Activated naive CD8-positive, alpha-beta T cell treated with anti-CD3 and anti-CD28 coated beads, Interleukin-2, amount 10 ng/mL, durations not matched to agents 7 days and 5 days (primary cell): ENCODE measurements at places on chromosomes 6 and 20. TPM values are rescaled to one million over a fixed set of nuclear protein-coding genes. Genes with fewer than 3 reads are reported as not detected.

The HLA-DRA gene
- 26.1 TPM for total RNA-seq

DNA sequence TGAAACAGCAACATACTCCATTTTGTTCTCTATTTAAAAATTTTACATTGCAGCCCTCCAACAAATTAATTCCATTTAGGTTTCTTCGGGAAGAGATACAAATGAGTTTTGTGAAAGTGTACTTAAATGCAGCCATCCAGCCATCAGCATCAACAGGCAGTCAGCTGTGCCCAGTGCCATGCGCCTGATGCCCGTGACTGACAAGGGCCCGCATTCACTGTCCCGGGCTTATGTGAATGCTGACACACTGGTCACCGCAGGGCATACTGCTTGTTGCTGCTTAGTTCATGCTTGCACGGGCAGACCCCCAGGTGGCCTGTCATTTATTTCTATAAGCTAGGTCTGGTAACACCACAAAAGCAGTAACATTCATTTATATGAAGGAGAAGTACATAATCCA lies 224.9 kb upstream of the QKI start:
- DNase-seq: no peak

DNA sequence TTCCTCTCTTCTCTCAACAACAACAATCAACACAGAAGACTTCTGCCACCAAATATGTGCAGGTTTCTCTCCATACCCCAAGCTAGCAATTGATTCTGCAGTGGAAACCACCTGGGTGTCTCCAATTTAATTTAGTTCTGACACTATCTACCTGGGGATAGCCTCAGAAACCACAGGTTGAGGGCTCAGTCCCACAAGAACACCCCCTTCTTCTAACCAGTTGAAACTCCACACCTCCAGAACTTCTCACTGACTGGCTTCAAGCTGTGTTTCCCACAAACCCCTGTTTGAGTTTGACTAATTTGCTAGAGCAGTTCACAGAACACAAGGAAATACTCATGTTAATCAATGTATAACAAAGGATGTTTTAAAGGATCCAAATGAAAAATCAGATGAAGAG lies 52.5 kb upstream of the SPTLC3 start:
- no peak for DNase-seq

The AKAP7 gene
- total RNA-seq: 12.6 TPM

DNA sequence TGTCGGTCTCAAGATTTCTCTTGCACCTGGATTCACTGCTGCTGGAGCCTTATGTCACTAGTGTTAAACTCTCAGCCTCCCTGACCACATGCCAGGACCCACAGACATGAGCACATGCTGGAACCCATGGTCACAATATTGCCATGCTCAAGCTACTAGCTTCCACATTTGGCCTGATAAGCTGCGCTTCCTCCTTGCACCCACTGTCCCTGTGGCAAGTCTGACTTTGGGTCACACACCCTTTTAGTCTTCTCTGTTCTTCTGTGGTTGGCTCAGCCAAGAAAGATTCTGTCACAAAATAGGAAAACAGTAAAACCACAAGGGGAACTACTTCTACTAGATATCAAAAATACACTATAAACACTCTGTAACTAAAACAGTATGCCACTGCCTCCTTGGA lies 68.9 kb upstream of the HDAC2 start:
- DNase-seq: no peak

- no peak for DNase-seq
These were observed 373.6 kb downstream of the PLCB1 start for GRCh38 chr20:8505476-8506200.

DNA sequence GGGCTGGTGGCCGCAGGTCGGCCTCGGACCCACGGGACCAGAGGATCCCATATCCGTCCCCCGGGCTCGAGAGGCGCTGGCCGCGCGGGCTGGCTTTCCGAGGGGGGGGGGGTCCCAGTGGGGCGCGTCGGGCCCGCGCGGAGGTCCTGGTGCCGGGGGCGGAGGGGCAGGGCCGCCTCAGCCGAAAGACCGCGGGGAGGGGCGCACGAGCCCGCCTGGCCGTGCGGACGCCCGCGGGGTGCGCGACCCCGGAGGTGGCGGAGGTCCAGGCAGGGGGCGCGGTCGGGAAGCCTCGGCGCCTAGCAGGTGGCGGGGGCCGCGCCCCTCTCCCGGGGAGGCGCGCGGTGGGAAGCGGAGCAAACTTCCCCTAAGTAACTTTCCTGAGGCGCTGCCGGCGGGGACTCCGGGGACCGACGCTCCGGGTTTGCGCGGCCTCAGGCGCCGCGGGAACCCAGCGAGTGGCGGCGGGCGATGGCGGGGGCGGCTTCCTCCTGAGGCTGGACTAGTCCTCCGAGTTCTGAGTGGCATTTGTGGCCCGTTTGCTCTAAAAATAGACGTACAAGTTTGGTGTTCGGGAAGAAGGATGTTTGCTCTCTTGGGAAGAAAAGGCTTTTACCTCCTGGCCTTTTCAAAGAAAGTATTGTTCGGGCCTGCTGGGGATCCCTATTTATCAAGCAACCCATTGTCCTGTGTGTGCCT lies 26.5 kb upstream of the BTBD3 start:
- DNase-seq: peak; percentile 42

The GTSF1L gene
- not detected for total RNA-seq

- no peak for DNase-seq
These were observed 1.1 kb downstream of the CCDC170 start for GRCh38 chr6:151494936-151495320.

DNA sequence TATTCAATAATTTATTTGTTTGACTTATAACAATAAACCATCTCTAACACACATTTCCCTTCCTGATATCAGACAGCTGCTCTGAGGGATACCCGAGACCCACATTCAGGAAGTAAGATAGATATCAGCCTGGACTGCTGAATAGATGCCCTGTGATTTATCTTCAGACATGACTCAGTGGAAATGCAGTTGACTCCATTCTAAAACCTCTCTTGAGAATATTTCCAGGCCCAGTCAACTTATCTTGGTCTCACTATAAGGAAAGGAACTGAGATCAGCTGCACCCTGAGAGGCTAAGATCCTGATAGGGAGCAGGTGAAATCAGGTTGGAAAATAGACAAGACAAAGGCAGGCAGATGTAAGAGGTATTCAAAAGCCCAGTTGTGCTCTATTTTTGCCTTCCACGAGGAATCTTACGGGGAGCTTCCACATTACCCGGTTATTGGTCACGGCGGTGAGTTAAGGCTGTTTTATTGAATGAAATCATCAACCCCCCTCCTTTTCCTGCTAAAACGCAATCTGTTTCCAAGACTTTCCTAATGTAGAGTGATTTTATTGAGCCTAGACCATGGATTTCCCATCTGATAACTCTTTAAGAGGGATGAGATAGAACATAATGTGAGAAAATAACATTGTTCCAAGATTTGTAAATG lies 25.5 kb downstream of the C6orf15 start:
- no peak for DNase-seq

GRCh38 chr6:20340068-20340848 lies 61.4 kb upstream of the E2F3 start:
- no peak for DNase-seq

The SLC35D3 gene
- not detected for total RNA-seq

DNA sequence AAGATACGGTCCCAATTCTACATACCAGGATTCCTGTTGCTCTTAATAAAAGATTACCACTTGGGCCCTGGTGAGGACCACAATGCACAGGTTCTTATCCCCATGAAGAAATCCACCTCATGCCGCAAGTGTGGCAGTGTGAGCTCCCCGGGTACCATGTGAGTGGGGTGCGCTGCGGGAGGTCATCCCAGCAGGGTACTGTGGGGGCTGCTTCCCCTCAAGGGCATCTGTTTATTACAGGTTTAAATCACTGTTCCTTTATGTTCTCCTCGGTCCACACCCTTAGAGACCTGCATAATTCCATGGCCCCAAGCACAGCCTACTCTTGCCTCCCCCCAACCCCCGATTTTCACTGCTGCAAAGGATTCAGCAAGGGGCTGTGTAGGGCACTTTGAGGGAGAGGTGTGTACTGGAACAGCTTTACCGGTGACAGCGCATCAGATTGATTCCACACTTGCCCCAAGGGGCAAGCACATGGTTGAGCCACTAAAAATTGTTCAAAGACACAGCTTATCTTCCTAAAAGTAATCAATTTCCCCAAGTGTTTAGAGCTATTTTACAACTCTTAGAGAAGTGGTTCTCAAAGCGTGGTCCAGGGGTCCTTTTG lies 6.2 kb downstream of the DIDO1 start:
- peak; percentile 15 for DNase-seq

DNA sequence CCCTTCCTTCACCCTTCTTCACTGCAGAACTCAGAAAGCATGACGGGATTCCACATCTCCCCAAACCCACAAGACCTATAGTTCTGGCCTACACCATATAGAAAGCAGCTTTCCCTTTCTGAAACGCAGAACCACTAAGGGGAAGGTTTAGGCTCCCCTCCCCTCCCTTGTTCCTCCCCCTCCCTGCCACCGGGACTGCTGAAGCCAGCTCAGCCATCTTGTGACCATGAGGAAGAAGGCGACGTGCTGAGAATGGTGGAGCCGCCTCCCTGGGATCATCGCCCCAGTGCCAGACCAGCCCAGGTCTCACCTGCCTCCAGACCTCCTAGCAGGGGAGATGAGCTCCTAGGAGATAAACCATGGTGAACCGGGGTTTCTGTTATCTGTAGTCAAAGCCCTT lies 19.6 kb downstream of the SERPINB6 start:
- DNase-seq: no peak

DNA sequence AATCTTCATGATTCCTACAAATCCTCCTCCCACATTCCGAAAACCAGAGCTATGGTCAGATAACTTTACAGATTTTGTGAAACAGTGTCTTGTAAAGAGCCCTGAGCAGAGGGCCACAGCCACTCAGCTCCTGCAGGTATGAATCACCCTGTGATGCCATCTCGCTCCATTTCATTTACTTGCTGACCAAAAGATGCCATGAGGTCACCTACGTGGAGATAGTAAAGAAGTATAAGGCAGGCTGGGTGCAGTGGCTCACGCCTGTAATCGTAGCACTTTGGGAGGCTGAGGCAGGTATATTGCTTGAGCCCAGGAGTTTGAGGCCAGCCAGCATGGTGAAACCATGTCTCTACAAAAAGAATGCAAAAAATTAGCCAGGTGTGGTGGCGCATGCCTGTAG lies 30.9 kb downstream of the STK4 start:
- no peak for DNase-seq

DNA sequence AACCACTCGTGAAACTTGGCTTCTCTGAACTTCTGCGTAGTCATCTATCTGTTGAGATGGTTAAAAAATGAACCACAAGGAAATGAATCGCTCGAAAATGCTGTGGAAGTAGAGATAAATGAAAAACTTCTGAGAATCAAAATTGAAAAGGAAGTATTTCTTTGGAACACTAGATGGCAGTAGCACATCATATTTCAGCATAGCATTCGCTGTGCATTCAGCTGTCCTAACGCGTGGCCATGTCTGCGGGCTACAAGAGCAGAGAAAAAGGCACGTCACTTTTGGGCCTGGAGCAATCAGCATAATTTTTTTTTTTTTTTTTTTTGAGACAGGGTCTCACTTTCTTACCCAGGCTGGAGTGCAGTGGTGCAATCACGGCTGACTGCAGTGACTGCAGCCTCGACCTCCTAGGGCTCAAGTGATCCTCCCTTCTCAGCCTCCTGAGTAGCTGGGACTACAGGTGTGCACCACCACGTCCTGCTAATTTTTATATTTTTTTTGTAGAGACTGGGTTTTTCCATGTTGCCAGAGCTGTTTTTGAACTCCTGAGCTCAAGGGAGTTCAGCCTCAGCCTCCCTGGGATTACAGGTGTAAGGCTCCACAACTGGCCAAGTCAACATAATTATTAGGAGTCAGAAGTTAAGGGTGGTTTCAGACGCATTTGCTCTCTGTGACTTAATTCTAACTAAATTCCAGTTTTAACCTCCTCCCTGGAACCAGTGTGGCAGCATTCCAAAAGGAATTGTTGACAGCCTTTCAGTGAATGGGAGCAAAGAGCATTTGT lies 8.8 kb upstream of the PERP start:
- DNase-seq: no peak

DNA sequence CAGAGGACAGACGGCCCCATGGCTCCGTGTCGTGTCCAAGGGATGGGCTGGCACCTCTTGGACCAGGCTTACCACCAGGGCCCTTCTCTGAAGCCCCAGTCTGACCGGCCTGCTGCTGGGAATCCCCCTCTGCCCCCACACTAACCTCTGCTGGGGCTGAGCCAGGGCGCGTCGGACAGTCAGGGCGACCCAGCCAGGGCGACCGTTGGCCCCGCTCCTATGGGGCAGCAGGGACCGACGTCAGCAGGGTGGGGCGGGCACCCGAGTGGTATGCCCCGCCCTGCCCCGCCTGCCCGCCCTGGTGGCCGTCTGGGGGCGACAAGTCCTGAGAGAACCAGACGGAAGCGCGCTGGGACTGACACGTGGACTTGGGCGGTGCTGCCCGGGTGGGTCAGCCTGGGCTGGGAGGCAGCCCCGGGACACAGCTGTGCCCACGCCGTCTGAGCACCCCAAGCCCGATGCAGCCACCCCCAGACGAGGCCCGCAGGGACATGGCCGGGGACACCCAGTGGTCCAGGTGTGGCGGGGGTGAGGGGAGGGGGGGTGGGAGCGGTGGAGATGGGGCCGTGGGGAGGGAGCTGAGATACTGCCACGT lies at the start of gene SLC17A9:
Gene SLC17A9 (plus strand): TSS at position 337 of the 595 bp plus-strand sequence. CDS start 122 bp downstream, at position 459.
- DNase-seq: peak; percentile 77

GRCh38 chr20:44480097-44480496 lies 4.4 kb downstream of the TTPAL start:
- no peak for DNase-seq

DNA sequence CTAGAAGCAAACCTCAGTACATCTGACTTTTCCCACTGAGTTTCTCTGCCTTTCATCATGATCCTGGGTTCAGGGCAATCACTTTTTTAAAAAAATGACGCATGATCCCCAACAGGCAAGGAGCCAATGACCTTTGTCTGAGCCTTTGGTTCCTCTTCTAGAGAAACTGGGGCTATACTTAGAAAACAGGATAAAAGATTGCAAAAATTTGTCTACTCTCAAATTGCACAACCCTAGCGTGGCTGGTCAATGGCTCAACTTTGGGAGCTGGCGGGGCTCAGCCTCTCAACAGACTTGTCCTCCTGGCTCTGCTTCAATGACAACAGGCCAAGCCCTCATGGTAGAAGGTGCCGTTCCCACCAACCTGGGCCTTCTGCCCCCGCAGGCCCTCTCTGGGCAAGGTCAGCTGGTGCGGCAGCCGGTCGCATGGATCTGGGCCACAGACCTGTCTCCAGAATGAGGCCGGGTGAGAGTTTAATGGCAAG lies 48.7 kb downstream of the PDYN start:
- DNase-seq: no peak

The HDGFL1 gene
- not detected for total RNA-seq

DNA sequence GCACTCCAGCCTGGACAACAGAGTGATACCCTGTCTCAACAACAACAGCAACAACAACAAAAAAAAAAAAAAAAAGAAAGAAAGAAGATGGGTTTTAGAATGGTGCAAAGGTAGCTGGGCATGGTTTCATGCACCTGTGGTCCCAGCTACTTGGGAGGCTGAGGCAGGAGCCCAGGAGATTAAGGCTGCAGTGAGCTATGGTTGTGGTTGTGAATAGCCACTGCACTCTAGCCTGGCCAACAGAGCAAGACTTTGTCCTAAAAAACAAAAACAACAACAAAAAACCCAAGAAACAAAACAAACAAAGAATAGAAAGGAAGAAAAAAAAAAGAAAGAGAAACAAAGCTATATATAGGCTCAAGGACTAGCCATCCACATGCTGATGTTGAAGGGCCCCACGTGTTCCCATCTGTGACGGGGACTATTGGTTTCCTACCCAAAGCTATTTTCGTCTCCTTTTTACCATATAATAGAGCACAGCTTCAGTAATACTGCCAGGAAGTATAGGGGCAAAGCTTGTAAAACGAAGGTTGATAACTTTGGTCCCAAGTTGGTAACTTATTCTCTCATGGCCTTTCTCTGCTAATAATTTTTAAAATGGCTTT lies 7.9 kb upstream of the EEF1E1 start:
- DNase-seq: no peak
